ENCODE measurements at places on chromosomes 2 and 18.

DNA sequence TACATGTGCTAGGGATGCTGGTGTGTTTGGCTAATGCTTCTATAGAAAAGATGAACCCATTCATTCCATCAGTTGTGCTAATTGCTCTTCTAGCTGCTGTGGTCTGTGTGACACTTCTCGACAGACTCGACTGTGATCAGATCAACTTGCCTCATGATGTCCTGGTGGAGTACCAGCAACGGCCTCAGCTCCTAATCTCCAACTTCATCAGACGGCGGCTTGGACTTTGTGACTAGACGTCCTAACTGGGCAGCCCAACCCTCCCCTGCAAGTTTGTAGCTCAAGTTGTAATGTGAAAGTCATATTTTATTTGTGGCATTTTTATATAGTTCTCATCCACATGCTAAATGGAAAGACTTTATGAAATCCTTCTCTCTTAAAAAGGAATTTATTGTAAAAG lies 33.0 kb downstream of the UPP2 start:
- no peak for DNase-seq
- H3K36me3 ChIP-seq = no peaks in the 10 kb centered on the region
- peaks cover 6% of the 10 kb centered on the region for H3K27me3 ChIP-seq
- no peak overlapping the region for H3K4me3 ChIP-seq
- H3K4me1 ChIP-seq = no peaks in the 10 kb centered on the region

GRCh38 chr2:229873123-229873581 lies 48.7 kb downstream of the TRIP12 start:
- H3K4me3 ChIP-seq = no peak overlapping the region
- H3K36me3 ChIP-seq = peaks cover 64% of the 10 kb centered on the region
- DNase-seq = no peak
- no peak overlapping the region for H3K27ac ChIP-seq

GRCh38 chr2:133768658-133769435 lies 200.6 kb upstream of the NCKAP5 start:
- H3K36me3 ChIP-seq = no peaks in the 10 kb centered on the region
- DNase-seq = no peak
- no peaks in the 10 kb centered on the region for H3K4me1 ChIP-seq

GRCh38 chr18:58362027-58362575 lies 266.8 kb downstream of the ALPK2 start:
- peaks cover 20% of the 10 kb centered on the region for H3K4me1 ChIP-seq
- no peak overlapping the region for H3K4me3 ChIP-seq
- H3K36me3 ChIP-seq = peaks cover 84% of the 10 kb centered on the region
- peak overlapping the region; percentile 43 for H3K27ac ChIP-seq

GRCh38 chr2:231910771-231911170 lies 15.4 kb downstream of the NPPC start:
- H3K4me3 ChIP-seq = no peak overlapping the region
- no peaks in the 10 kb centered on the region for H3K36me3 ChIP-seq
- H3K27ac ChIP-seq = no peak overlapping the region
- no peaks in the 10 kb centered on the region for H3K4me1 ChIP-seq

DNA sequence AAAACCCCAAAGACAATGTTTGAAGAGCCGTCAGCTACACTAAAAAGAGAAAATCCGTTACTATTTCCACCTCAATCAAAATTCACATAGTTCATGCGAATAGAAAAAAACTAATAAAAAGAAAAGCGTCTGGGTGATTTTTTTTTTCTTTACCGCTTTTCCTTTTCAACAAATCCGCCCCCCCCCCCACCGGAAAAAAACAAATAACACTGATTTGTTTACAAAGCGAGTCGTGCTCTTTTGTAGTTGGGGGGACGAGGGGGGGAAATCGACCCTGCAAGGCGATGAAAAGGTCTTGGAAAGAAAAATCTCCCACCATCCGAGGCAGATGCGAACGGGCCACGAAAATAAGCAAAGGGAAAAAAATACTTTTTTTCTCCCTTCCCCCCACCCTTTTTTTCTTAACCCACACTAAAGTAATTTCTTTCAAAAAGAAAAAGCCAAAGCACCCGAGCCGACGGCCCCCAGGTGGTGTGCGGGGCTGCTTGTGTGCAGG lies 638 bp downstream of the ZNF521 start:
- DNase-seq = no peak
- H3K27me3 ChIP-seq = peaks cover 92% of the 10 kb centered on the region
- H3K36me3 ChIP-seq = no peaks in the 10 kb centered on the region
- H3K4me3 ChIP-seq = peak overlapping the region; percentile 28

- H3K4me1 ChIP-seq = no peaks in the 10 kb centered on the region
- no peak overlapping the region for H3K4me3 ChIP-seq
- no peaks in the 10 kb centered on the region for H3K36me3 ChIP-seq
- H3K27me3 ChIP-seq = no peaks in the 10 kb centered on the region
- DNase-seq = no peak
These were observed 261.4 kb upstream of the KCNJ3 start for GRCh38 chr2:154437104-154437503.

DNA sequence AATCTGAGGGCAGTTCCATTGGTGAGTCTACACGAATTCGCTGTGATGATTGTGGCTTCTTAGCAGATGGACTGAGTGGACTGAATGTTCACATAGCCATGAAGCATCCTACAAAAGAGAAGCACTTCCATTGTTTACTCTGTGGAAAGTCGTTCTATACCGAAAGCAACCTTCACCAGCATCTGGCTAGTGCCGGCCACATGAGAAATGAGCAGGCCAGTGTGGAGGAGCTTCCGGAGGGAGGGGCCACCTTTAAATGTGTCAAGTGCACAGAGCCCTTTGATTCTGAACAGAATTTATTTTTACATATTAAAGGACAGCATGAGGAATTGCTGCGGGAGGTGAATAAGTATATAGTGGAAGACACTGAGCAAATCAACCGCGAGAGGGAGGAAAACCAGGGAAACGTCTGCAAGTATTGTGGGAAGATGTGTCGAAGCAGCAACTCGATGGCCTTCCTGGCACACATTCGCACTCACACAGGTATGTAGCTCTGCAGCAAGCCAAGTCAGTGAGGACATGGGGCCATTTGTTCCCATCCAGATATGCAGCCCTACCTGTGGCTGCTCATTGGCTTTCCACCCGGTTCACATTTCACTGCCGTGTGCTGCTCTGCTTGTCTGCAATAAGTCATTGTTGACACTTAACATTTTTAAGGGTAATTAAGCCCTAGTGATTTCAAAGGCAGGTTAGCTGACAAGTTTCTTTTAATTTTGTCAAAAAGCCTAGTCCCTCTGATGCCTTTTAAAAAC lies 37.7 kb downstream of the ZNF407 start:
- 0 out of 2 replicates have a peak, but pooled peaks cover 7% of the 10 kb centered on the region for H3K36me3 ChIP-seq
- no peak overlapping the region for H3K4me3 ChIP-seq
- H3K27ac ChIP-seq = no peak overlapping the region

- H3K36me3 ChIP-seq = no peaks in the 10 kb centered on the region
- H3K27ac ChIP-seq = no peak overlapping the region
- H3K27me3 ChIP-seq = peaks cover 2% of the 10 kb centered on the region
- H3K4me1 ChIP-seq = no peaks in the 10 kb centered on the region
These were observed 49.9 kb downstream of the MRPL35 start for GRCh38 chr2:86249176-86249575.

GRCh38 chr2:234300391-234300925 lies 196.4 kb downstream of the ARL4C start:
- DNase-seq = no peak
- H3K27me3 ChIP-seq = no peaks in the 10 kb centered on the region
- H3K4me1 ChIP-seq = peaks cover 11% of the 10 kb centered on the region
- no peak overlapping the region for H3K27ac ChIP-seq
- no peak overlapping the region for H3K4me3 ChIP-seq
- H3K36me3 ChIP-seq = no peaks in the 10 kb centered on the region

GRCh38 chr18:47260924-47261701 lies 9.7 kb upstream of the SKOR2 start:
- H3K27ac ChIP-seq = no peak overlapping the region
- H3K4me1 ChIP-seq = no peaks in the 10 kb centered on the region
- no peaks in the 10 kb centered on the region for H3K36me3 ChIP-seq
- H3K27me3 ChIP-seq = peaks cover 71% of the 10 kb centered on the region
